ENCODE measurements at places on chromosomes 16 and 17.

DNA sequence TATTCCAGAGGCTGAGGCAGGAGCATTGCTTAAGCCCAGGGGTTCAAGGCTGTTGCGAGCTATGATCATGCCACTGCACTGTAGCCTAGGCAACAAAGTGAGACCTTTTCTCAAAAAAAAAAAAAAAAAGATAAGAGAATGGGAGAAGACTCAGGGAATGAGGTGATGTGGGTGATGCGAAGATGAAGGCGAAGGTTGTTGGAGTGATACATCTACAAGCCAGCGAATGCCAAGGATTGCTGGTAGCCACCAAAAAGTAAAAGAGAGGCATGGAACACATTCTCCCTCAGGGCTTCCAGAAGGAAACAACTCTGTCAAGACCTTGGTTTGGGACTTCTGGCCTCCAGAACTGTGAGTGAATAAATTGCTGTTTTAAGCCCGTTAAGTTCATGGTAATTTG is 26.0 kb upstream of the CNEP1R1 start:
- DNase-seq: no peak

DNA sequence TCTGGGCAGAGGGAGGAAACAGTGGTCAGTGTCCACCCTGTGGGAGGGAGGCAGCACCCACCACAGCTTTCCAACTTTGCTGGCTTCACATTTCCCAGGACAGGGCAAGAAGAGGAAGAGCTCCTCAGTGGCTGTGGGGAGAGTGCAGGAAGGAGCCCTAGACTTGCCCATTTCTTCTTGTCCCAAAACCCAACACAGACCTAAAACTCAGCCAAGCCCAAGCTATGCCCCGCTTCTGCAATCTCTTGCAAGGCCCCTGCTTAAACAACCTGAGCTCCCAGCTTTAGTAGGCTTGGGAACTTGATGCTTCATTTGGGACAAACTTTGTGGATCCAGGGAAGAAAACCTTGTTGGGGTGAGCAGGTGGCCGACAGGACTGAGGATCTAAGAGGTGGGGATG is 173.8 kb downstream of the LGALS9B start:
- DNase-seq: no peak

DNA sequence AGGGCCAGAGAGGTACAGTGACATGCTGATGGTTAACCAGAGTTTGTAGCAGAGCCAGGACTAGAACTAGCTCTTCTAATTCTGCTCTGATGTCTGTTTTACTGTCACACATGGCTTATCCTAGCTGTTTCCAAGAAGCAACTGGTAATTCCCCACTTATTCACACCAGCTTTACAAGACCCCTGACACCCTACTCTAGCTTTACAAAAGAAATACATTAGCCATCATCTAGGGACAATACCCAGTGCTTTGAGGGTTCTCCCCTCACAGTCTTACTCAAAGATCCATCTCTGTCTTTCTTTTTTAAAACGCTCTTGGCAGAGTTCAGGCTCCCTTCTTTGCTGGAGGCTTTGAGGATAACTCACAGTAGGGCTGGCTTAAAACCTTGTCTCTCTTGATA is 197.3 kb upstream of the PMFBP1 start:
- no peak for DNase-seq

GRCh38 chr16:87762071-87762571 is 3.7 kb downstream of the KLHDC4 start:
- peak; percentile 68 for DNase-seq

DNA sequence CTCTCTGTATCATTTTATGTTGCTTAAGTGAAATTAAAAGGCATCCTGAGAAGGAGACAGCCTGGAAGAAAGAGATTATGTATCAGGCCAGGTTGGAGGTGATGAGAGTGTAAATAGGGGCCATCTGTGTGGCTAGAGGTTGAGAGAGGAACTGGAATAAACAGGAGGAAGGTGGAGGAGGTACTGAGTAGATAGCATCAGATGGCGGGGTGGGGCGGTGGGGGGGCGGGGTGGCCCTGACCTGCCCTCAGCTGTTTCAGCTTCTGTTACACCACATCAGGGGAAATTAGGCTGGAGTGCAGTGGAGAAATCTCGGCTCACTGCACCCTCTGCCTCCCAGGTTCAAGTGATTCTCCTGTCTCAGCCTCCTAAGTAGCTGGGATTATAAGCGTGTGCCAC is 6.9 kb upstream of the KCNG4 start:
- no peak for DNase-seq
